ENCODE measurements at places on chromosomes 5 and 9. TPM values are rescaled to one million over a fixed set of nuclear protein-coding genes. Genes with fewer than 3 reads are reported as not detected.

SLC1A3 gene
- 8.3 TPM for total RNA-seq

NANS gene
- 112 TPM for total RNA-seq

LEAP2 gene
- total RNA-seq = 0.50 TPM

SPINK9 gene
- total RNA-seq = not detected

ENTREP1 gene
- total RNA-seq = under 0.01 TPM

TRIM7 gene
- 5.3 TPM for total RNA-seq

SNX24 gene
- 30.4 TPM for total RNA-seq

CDH9 gene
- not detected for total RNA-seq

GPR150 gene
- total RNA-seq = 0.66 TPM

FOXD4 gene
- total RNA-seq = 0.17 TPM

All from smooth muscle cell of trachea (primary cell).